ENCODE measurements at places on chromosomes 1 and 21.

- peak; percentile 84 for DNase-seq
Observed at GRCh38 chr1:33455539-33456501, 16.6 kb upstream of the ZSCAN20 start.

GRCh38 chr1:12567288-12567819, 50.7 kb downstream of the DHRS3 start:
- no peak for DNase-seq

DNA sequence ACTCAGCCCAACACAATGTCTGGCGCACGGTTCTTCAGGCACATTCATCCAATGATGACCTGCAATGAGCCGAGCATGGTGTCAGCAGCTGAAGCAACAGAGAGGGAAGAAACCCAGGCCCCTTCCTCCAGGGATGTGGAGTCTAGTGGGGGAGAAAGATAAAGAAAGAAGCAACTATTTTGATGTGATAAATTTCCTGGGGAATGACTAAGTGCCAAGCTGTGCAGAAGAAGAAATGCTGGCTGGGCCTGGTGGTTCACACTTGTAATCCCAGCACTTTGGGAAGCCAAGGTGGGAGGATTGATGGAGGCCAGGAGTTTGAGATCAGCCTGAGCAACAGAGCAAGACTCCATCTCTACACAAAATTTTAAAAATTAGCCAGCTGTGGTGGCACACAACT, 561.8 kb downstream of the KIF26B start:
- no peak for DNase-seq

DNA sequence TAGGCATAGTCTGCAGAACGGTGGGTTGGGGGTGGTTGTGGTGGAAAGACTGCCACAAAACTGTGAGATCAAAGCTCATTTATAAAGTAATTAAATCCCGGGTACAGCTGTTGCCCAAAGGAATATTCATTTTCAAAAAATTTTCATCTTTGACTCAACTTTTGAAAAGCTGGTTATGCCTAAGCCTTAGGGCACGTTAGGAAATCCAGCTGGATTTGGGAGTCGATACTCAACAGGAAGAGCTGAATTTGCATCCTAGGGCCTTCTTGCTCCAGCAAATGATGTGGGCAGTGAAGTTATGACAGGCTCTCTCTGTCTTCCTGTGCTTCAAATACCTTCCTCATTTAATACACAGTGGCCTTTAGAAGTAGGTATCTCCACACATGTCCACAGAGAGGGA, 31.7 kb downstream of the ZP4 start:
- DNase-seq = no peak

DNA sequence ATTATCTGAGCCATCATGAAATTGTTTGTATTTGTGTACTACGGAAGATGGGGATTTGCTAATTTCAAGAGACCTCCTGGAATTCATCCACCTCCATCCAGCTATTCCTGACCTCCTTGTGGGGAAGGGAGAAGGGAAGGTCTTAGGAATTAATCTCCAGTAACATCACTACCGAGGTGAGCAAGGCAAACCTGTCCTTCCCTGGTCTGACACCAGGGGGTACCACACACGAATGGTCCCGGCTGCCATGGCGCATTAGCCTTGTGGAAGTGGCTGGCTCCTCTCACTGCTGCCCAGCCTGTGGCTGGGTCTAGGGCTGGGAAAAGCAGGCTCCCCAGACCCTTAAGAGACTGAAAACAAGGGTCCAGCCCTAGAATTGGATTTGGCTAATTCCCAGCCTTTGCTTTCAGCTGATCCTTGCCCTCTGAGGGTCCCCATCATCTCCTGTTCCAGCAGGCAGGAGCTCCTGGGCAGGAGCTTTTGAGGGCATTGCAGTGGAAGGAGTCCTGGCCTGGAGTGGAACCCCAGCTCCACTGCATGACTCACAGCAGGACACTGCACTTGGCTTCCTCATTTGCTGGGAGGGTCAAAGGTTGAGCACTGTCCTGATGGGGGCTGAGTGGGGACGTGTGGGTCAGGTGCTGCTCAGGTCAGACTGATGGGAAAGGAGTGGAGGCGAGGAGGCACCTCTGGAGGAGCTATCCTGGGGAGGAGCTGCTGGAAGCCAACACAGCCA, 34.8 kb downstream of the RIMS3 start:
- DNase-seq = peak; percentile 16

- peak; percentile 85 for DNase-seq
Observed at GRCh38 chr1:81664341-81664740, 136.4 kb upstream of the ADGRL2 start.

- DNase-seq = no peak
Observed at GRCh38 chr1:32208469-32208868, 420 bp upstream of the DCDC2B start.

- DNase-seq = peak; percentile 33
Observed at GRCh38 chr1:239987103-239987745, 104.5 kb upstream of the FMN2 start.

DNA sequence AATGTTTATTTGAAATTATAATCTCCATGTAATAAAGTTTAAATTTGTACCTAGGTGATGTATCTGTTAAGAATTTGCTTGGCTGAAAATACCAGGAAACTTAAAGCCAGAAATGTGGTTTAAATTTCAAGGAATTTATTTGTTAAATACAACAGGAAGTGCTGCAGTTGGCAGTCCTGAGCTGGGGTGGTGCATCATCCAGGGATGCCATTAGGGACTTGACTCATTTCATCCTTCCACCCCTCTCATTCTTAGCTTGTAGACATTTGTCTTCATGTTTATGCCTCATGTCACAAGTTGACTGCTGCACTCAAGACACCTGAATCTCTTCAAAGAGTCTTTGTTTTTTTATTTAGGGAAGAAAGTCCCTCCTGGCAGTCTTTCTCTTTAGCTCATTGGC, 175.9 kb downstream of the LHX8 start:
- peak; percentile 41 for DNase-seq

DNA sequence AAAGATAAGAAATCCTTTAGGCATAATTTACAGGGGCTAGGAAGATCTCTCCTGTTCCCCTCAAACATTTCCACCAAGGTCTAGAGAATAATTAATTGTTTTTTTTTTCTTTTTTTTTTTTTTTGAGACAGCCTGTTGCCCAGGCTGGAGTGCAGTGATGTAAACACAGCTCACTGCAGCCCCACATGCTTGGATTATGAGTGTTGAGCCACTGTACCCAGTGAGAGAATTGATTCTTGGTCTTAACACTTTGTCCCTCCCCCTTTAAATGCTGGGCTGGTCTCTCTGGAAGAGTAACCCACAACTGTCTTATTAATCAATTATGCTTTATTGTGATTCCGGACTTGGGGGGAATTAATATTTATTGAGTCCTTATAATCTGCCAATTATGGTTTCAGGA, 33.4 kb downstream of the ATF3 start:
- peak; percentile 47 for DNase-seq

DNA sequence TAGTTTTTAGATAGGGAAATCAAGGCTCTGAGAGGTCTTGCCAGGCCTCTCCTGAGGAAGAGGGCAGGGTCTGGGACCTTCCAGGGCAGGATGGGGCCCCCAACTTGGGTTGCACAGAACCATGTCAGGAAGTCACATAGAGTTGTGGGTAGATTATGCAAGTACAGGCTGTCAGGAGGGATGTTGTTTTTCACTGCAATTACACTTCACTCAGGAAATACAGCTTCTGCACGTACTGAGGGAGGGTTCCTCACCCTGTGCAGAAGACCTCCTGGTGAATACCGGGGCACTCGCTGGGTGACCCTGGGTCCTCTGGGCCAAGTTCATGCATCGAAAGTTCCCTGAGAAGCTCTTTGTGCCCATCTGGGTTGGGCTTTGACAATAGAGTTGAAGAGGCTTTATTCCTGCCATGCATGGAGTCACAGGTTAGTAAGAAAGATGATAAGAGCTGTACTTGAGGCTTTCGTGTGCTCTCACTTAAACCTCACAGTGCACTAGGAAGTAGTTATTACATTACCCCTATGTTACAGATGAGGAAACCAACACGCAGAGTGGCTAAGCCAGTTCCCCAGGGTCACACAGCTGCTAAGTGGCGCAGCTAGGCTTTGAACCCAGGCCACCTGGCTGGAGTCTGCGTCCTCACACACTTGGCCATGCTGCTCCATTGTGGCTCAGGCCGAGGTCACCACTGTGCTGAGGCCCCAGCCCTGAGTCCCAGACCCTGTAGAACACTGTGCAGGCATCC, 16.2 kb upstream of the TNFRSF1B start:
- no peak for DNase-seq

GRCh38 chr1:109975718-109976117, 8.8 kb upstream of the AHCYL1 start:
- peak; percentile 92 for DNase-seq

DNA sequence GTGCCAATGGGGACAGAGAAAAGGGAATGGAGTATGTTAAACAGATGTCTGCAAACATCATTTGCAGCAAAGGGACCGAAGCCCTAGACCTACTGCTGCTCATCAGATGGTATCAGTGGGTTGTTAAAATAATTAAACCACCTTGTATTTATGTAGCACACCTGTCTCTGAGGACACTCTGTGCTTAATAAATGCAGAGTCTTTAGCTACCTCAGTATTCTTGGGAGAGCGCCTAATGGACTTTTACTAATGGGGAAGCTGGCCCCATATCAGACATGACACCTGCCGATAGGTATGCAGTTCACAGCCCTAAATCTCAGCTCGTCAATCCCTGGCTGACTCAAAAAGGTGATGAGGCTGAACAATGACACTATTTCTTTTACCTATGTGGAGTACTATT, 54.4 kb downstream of the SYT6 start:
- no peak for DNase-seq

All from fibroblast of skin of right quadriceps (primary cell).